ENCODE measurements at places on chromosomes 13 and 19.

DNA sequence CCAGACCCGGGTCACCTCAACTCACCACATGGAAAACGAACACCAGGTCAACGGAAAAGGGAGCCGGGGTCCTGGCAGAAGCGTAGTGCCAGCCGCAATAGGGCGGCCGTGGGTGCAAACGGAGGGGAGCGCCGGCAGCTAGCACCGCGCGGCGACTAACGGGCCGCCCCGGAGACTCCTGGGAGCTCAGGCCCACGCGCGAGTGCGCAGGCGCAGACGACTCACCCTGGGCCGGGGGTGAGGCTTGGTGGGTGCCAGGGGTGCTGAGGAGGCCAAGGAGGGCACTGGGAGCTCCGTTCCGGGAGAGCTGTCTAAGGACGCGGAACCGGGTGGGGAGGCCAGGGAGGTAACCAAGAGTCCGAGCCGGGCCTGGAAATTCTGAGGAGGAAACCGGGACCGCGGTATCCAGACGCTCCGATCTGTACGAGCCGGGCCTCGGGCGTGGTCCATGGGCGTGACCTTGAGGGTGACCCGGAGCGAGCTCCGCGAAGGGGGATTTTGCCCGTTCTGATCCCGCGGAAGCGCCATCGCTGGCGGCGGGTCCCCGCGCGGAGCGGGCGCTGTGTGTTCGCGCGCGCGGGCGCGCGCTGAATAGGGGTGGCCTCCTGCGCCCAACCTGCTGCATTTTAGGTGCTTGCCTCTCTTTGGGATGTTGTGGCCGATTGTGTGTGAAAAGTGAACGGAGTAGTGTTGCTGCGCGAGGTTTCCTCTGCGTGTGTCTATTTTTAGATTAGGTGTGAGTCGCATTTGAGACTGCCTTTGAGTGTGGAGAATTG is at the start of gene ZNF382:
ZNF382 (plus strand) TSS at position 213 of the 776 bp plus-strand sequence. CDS start 4,602 bp downstream, outside the sequence.
- peak; percentile 15 for DNase-seq

GRCh38 chr13:65453982-65454381 is 1776.2 kb downstream of the PCDH9 start:
- DNase-seq, result no peak

DNA sequence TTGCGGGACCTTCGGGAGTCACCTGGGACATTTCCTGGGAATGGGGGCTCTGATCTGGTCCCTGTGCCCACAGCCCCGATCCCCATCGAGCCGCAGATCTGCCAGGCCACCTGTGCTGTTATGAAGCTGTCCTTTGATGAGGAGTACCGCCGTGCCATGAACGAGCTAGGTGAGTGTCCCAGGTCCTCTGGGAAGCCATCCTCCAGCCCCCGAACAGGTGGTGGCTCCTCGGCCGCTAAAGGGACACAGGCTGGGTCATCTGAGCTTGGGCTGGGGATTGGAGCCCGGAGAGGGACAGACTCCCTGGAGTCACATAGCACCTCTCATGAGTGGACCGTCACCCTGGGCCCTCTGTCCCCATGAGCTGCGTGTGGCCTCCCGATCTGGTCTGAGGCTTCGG is 8.0 kb downstream of the APC2 start:
- no peak for DNase-seq

DNA sequence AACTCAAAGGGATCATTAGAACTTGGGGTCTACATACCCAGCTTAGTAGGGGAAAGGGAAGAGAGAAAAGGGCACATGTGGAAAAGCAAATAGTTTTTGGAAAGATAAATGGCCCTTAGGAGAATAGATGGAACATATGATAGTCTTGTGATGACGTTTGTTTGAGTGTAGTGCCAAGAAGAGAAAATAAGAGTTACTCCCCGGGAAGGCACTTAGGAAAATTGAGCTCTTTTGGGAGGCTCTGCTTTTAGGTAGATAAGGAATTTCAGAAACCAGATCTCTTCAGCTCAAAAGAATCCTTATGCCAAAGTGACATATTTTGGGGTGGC is 44.8 kb upstream of the SERTM1 start:
- no peak for DNase-seq

GRCh38 chr13:38419312-38419873 is 69.7 kb downstream of the UFM1 start:
- DNase-seq, result no peak

- peak; percentile 85 for DNase-seq
Measured at GRCh38 chr13:44259045-44260027, 114.3 kb upstream of the SERP2 start.

DNA sequence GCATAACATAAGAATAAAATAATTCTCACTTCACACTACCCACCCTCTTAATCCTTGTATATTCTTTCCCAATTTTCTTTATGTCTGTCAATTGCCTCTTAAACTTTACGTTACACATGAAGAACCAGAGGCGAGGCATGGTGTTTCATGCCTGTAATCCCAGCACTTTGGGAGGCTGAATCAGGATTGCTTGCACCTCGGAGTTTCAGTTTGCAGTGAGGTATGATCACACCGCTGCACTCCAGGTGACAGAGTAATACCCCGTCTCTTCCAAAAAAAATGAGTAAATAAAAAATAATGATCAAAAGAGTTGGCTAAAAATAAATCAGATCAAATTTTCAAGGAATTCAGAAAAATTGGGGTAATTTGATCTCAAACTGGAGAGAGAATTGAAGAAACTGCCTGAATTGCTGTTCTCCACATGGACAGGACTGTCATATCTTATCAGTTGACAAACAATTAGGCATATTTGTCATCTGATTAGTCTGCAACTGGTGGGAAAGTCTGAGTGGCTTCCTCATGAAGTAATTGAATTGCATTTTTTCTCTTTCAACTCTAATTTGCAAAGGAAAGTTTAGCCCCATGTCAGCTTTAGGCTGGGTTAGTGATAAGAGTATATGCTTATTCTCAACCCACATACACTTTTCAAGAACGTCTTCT is 302.9 kb downstream of the ITGBL1 start:
- DNase-seq, result no peak

GRCh38 chr13:93786846-93787489 is 560.4 kb downstream of the GPC6 start:
- no peak for DNase-seq

GRCh38 chr19:42122691-42123607 is 9.3 kb downstream of the POU2F2 start:
- DNase-seq, result no peak

GRCh38 chr13:42894765-42895243 is 97.2 kb downstream of the EPSTI1 start:
- no peak for DNase-seq

DNA sequence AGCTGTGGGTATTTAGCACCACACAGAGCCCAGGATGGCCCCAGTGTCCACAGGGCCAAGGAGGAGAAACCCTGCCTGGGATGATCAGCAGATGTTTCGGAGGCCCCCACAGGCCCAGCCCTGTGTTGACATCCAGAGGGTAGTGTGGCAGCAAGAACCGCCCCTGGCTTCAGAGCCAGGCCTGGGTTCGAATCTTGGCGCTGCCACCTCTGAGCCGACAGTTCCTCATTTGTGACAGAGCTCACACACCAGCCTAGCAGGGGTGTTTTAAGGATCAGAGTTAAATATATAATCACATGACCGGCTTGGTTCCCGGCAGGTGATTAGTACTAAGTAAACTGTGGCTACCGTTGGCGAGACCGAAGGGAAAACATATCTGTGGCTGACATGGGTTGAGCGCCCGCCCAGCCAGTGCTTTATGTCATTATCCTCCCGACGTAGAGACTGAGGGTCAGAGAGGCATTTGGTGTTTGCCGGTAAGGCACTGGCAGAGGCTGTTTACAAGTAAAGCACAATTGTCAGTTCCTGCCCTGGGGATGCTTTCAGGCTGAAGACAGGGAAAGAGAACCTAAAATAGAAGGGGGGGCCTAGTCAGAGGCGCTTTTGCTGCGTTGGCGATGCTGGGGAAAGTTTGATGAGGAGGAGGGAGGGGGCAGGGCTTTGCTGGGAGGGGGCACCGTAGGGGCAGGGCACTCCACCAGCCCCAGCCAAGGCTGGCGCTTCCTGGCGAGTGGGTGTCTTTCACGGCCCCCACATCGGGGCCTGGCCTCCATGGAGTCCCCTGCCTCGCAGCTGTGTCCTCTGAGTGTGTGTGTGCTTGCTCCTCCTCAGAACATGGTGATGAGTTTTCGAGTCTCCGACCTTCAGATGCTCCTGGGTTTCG is 4.8 kb downstream of the PIAS4 start:
- DNase-seq, result no peak

GRCh38 chr13:62767473-62767872 is 1351.8 kb upstream of the PCDH20 start:
- no peak for DNase-seq
